ENCODE measurements at places on chromosomes 16 and 17.

- DNase-seq: no peak
Measured at GRCh38 chr16:81740169-81740568, 38.9 kb upstream of the PLCG2 start.

DNA sequence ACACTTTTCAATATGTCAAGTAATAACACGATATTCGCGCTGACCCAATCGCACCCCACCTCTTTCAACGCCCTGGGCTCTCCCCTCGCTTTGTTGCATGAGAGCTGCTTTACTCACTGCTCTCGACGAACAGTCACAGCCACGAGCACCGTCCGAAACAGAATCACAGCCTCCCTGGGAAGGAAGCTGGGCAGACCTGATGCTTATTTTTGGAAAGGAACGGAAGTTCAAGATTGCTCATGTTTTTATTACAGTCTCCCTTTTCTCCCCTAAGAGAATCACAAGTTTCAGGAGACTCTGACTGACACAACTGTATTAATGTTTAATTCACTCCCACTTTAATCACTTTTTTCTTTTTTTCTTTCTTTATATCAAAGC is 67.8 kb downstream of the ANKRD11 start:
- no peak for DNase-seq

DNA sequence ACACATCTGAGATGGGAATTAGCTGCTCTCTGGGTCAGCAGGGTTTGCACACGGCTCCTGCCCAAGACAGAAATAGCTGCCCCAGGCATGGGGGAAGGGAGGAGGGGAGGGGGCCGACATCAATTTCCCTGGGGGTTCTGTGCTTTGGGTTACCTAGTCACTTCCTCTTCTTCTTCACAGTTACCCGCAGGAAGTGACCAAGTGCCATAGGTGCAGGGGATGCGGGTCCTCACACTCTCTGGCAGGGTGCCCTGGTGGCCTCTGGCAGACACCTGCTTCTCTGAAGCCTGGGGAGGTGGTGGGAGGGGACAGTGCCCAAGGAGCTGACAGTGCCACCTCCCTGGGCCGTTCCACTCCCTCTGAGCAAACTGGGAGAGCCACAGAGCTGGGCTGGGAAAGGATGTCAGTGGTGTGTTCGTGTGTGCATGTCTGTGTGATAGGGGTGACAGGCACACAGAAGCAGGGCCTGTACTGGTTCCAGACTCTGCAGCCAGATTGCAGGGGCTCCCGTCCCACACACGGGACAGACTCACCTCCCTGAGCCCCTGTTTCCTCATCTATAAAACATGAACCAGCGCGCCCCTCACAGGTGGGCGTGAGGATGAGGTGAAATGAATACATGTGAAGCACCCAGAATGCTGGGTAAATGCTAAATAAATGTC is 18.2 kb downstream of the SCN4A start:
- DNase-seq: no peak

DNA sequence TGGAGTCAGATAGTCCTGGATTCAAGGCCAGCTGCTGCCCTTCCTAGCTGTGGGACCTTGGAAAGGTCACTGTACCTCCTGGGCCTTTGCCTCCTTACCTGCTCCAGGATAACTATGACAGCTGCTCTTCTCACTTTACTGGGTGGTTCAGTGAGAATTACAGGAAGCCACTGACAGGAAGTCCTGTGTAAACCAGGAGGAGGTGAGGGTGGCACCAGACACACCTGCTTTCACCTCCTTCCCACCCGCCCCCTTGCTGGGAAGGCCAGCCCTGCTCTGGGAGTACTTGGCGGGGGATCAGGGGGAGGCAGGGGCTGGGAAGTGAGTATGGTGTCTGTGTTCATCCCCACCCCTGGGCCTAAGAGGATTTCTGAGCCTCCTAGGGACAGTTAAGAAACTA is 42.6 kb downstream of the CPNE2 start:
- no peak for DNase-seq

- no peak for DNase-seq
Measured at GRCh38 chr16:80433623-80434022, 107.2 kb upstream of the DYNLRB2 start.

- no peak for DNase-seq
Measured at GRCh38 chr16:27269300-27270150, 953 bp upstream of the NSMCE1 start.

- no peak for DNase-seq
Measured at GRCh38 chr16:4651827-4652226, 27.2 kb downstream of the MGRN1 start.

DNA sequence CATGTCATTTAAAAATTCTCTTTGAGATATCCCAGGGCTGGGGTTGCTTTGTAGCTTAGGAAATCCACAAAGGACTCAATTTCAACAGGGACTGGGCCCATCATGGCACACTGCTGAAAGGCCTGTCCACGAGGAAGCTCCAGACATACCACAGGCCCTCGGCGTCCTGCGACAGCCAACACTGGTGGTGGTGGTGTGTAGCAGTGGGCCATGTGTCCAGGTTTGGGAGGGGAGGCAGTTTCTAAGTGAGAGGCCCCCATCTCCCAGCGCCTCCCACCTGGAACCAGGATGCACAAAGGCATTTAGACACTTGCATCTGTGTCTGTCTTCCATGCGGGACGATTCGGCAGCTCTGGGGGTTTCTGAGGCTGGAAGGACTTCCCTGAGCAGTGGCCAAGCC is 65.2 kb upstream of the ZNF423 start:
- no peak for DNase-seq

DNA sequence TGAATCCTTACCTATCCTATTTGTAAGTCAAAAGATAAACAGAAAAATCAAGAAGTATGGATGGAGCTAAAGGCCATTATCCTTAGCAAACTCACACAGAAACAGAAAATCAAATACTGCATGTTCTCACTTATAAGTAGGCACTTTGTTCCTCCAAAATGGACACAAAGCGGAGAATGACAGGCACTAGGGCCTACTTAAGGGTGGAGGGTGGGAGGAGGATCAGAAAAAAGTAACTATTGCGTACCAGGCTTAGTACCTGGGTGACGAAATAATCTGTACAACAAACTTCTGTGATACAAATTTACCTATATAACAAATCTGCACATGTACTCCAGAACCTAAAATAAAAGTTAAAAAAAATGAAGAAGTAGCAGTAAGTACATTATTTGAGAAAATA is 164.3 kb downstream of the PARN start:
- DNase-seq: no peak

DNA sequence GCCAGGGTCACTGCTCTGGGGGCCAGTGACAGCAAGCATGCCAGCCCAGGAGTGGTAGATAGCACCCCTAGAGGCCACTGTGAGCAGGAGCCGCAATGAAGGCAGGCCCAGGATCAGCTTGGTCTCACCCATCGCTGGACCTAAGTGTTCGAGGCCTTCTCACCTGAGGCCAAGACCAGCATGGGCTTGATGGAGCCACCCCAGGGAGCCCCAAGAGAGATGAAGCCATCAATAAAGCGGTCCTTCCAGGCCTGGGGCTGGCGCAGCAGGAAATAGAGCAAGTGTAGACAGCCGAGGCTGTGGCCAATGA is 1.8 kb downstream of the LCAT start:
- peak; percentile 11 for DNase-seq

DNA sequence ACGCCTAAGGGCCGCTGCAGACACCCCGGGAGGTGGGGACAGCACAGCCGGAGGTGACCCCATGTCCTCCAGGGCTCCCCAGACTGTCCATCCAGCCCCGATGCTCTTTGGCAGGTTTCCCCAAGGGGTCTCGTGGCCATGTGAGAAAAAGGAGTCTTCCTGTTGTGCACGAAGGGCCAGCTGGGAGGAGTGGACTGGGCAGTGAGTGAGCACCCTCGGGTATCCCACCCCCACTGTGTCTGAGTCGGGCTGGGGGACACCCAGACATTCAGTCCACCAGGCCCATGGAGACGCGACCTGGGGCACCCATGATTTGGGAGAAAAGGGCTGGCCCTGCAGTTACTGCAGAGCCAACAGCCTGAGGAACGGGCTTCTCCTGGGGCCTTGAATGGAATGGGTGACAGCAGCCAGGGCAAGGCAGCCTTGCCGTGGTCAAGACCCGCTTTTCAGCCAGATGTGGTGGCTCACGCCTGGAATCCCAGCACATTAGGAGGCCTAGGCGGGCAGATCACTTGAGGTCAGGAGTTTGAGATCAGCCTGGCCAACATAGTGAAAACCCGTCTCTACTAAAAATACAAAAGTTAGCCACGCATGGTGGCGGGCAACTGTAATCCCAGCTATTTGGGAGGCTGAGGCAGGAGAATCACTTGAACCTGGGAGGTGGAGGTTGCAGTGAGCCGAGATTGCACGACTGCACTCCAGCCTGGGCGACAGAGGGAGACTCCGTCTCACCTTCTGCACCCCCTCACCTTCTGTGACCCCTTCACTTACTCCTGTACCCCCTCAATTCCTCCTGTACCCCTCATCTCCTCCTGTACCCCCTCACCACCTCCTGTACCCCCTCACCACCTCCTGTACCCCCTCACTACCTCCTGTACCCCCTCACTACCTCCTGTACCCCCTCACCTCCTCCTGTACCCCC is 24.1 kb upstream of the CAPN15 start:
- DNase-seq: no peak

GRCh38 chr17:17326275-17326875 is 23.2 kb downstream of the NT5M start:
- no peak for DNase-seq

DNA sequence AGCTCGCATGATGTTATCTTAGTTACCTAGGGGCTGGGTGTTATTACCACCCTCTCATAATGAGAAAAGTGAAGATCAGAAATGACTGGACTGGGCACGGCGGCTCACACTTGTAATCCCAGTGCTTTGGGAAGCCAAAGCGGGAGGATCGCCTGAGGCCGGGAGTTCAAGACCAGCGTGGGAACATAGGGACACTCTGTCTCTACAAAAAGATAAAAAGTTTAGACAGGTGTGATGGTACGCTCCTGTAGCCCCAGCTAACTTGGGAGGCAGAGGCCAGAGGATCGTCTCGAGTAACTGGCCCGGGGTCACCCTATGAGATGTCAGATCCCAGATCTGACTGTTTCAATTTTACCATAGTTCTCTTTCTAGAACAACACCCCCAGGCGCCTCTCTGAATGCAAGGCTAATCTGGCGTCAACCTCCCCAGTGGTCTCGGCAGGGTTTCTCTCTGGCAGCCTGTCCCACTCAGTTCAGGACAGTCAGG is 1.9 kb upstream of the CCDC102A start:
- DNase-seq: no peak

DNA sequence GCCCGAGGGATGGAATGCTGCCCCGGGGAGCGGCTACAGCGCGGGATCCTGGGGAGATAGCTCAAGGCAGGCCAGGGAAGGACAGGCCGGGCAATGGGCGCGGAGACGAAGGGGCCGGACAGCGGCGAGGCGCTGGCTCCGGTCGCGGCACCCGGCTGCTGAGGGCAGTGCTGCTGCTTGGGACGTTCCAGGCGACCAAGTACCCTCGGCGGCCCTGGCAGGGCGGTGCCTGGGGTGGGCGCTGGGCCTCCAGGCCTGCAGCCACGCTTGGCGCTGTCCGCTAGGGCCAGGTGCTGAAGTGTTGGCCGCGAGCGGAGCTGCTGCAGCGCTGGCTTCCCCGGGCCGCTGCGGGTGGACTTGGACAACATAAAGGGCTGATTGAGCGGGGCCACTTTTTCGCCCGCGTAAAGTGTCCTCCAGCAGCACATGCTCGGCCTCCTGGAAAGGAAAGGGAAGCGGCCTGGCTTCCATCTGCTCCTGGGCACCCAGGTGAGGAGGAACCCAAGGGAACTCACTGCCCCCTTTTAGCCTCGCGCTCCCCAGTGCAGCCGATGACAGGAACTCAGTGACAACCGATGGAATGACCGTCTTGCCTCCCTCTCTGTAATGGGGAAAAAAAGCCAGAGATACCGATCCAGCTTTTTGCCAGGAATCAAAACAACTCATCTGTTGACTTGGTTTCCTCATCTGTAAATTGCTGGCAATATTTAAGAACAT is 23.7 kb downstream of the CLEC3A start:
- peak; percentile 31 for DNase-seq

GRCh38 chr17:50625032-50625871 is 9.4 kb upstream of the ABCC3 start:
- no peak for DNase-seq

DNA sequence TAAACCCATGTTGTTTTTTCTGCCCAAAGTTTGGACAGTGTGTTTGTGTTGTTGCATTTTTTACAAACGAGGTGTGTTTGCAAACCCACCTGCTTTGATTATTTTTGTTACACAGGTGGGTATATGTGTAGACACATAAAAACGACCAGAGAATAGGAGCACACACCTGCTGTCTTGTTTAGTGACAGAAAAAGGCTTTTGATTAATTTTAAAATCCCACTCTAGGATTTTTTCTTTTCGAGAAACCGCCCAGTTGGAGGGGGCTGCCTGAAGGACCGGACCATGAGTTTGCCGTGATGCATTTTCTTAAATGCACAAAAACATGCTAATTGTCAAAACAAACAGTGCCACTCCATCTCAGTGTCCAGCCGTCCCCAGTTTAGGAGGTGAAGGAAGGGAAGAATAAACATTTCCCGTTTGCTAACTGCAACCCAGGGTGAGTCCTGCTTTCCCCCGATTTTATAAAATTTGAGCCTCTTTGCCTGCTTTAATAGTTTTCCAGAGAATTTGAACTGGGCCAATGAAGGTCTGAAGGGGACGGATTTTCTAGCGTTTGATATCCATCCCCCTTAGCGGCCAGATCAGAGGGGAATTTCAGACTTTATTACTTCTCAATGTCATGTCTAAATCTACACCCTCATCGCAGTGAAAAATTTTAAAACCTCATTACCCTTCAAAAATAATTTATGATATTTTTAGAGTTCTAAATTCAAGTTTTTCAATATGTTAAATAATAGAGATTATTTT is 3.2 kb downstream of the FOXC2 start:
- DNase-seq: peak; percentile 27

DNA sequence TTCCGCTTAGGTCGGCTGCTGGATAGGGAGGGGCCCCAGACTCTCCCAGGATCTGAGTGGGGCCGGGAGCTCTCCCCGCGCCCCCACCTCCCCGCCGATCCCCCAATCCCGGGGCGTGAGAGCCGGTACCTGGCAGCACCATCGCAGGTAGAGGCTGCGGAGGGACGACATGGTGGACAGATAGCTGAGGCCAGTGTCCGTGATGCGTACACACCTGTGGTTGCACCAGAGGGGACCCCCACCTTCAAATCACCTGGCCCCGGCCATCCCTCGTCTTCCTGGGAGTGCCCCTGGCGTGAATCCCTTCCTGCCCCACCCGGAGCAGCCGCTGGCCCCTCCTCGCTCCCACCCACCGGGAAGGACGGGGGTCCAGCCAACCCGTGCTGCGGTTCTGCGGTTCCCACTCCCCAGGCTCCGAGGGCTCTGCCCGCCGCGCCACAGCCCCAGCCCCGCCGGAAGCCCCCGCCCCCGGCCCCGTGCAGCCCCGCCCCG is 4.7 kb upstream of the WDR24 start:
- DNase-seq: no peak

- DNase-seq: no peak
Measured at GRCh38 chr16:24946155-24946554, 69.0 kb downstream of the ARHGAP17 start.

DNA sequence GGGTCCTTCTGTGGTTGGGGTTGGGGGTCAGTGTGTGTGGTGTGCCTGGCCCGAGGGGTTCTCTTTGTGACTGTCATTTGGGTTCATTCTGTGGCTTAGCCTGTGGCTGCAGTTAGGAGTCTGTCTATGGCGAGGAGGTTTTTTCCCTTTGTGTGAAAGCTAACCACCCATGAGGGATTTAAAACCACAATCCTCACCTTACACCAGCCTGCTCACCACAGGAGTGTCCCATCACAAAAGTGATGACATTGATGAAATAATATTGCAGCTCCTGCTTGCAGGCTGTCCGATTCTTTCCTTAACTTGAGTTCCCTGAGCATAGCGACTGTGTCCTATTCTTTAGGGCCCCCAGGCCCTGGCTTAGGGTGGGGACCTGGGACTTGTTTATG is 113.6 kb downstream of the RAP1GAP2 start:
- DNase-seq: peak; percentile 37
